ENCODE measurements at places on chromosomes 11 and 22.

GRCh38 chr22:26887916-26888315, 230.5 kb downstream of the MIAT start:
- no peak for DNase-seq

DNA sequence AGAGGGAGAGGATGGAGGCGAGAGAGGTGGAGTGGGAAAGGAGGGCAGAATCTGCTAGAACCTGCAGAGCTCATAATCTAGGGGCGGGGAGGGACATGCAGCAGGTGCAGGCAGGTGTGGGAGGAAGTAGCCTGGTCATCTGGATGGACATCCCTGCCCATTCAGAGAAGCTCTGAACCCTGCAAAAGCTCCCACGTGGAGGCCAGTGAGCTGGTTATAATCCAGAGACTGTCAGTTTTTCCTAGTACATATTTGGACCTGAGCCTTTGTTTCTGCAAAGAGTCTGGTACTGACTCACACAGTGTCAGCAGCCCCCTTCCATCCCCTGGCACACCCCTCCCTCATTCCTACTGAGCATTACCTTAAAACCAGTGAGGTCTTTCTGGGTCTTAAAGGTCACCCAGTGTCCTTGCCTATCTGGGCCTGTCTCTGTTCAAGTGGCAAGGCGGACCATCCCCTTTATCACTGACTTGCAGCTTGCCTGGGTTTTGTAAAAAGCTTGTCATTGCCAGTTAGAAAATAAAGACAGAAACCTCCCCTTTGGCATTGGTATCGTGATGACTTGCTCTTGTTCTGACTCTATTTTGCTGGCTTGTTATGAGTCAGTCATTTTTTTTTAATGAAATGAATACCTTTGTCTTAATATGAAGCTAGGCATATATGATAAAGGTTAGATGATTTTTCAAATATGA, 26.1 kb downstream of the PTPRJ start:
- no peak for DNase-seq

GRCh38 chr11:124837491-124837856, 27.8 kb upstream of the ROBO3 start:
- DNase-seq, result no peak

DNA sequence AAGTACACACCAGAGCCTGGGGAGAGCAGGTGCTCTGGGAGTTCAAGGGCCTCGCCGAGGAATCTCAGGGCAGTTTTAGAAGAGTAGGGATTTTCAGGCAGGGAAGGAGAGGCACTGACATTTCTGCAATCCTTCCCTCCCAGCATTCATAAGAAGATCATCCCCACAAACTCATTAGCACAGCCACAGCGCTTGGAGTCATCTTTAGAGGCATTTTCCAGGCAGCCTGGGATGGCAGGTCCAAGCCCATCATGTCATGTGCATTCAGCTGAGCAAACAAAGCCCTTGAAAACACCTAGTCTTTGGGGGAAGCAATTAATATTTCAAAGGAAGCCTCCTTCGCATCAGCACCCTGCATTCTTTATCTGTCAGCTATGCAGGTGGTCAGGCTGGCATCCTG, 43.8 kb downstream of the MAP6 start:
- no peak for DNase-seq

DNA sequence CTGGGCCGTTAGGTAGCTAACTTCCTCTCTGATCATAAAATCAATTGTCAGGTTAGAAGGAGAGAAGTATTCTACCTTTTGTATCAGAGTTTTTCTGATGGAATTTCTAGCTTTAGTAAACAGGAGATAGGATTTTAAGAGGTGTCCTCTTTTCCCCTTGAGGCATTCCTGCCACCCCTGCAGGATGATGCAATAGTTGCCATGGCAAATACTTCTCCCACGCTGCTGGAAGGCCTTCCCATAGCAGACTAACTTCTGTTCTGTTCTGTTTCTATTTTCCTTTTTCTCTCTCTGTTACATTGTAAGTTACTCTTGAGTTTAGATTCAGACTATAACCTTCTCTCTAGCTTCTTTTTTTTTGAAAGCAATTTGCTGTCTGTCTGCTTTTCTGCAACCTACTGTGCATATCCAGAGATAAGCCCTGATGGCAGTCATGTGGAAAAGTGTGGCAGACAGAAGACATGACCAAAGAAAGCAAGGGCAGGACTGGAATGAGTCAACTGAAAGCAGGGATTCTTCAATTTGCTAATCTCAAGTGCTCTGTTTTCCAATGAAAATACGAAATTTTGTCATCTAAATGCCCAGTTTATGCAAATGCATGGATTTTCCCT, 679.1 kb downstream of the DLG2 start:
- DNase-seq, result no peak

- DNase-seq, result no peak
Observed at GRCh38 chr11:61760946-61761345, 8.5 kb downstream of the MYRF start.

GRCh38 chr11:46363031-46363407, 15.8 kb downstream of the DGKZ start:
- DNase-seq, result no peak

DNA sequence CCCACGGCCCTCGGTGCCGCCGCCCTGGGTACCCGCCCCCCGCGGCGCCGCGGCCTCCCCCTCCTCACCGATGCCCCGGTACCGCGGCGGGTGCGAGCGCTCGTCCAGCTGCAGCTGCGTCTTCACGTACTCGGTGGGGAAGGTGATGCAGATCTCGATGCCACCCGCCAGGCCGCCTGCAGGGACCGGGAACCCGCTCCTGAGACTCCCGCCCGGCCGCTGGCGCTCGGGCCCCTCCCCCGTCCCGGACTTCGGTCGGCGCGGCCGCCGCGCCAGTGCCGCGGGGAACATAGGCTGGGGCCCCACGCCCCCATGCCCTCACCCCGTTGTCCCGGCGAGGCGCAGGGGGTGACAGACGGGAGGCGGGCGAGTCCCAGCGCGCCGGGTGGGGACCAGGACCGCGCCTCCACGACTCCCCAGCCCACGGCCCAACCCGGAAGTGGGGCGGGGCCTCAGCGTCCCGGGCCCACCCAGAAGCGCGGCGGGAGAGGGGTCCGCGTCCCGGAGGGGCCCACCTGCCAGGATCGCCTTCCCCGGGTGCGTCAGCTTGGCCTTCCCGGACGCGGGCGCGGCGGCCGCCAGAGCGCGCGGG, 375 bp downstream of the SLC25A1 start:
- DNase-seq, result no peak

DNA sequence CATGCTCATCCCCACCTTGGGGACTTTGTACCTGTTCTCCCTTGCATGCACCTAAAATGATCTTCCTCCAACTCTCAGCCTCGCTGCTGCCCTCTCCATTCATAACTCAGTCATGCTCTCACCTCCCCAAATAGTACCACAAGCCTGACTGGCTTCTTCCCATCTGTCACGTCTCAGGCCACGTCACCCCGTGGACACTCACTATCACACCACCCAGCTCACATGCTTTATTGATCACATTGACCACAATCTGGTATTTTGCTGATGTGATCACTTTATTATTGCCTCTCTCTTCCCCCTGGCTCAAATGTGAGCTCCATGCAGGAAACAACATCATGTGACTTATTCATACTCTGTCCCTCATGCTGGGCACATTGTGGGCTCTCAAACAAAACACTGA, 9.2 kb upstream of the SGSM1 start:
- DNase-seq, result no peak

Data from thoracic aorta (tissue), 2 donors.